ENCODE measurements at places on chromosomes 1 and 21. TPM values are rescaled to one million over a fixed set of nuclear protein-coding genes. Genes with fewer than 3 reads are reported as not detected.

- DNase-seq: no peak
Observed at GRCh38 chr21:16421007-16421406, 691.2 kb downstream of the USP25 start.

DNA sequence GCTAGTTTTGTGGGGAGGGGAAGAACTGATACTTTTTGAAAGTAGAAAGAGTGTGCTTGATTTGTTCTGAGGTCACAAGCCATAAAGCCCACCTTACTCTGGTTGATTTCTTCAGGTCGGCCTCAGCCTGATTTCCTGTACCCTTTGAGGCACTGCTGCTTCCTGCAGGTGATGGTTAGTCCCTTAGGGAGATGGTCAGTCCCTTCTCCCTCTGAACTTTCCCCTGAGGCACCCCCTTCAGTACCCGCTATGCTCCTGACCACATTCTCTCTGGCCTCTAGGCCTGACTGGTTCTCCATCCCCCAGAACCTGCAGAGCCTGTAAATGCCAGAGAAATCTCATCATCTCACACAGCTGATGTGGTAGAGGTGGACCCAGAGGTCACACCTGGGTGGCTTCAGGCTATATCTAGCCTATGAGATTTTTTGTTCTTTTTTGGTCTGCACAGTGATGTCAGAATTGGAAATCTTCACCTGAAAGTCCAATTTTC lies 15.0 kb upstream of the ID3 start:
- no peak for DNase-seq

- DNase-seq: no peak
Observed at GRCh38 chr1:3590951-3591865, 20.1 kb downstream of the MEGF6 start.

DNA sequence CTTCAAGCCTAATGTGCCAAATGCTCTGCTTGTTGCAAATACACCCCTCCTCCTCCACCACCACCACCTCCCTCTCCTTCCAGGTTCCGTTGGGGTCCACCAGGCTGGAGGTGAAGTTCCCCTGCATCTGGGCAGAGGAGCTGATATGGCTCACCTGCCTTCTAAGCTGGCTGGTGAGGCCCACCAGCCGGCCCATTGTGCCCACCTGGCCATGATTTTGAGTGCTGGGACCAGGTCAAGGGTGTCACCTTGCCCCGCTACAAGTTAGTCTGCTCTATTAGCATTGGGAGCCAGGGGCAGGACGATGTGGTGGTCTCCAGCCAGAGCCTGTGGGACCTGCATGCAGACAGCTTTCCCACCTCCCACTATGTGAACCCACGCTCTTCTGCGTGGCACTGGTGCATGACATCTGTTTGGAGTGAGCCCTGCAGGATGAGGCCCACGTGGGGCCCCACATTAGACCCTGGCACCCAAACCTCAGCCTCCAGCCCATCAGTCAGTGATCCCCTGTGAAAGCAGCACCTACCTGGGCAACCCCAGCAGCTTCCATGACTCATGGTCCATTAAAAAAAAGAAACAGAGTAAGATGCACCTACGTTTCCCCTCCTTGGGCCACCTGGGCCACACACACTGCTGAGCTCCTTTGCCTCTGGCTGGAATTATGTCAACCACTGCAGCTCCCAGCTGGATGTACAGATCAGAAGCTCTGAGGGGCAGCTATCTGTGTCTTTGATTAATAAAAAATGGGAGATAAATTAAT lies 15.6 kb upstream of the CDCP2 start:
- no peak for DNase-seq

GRCh38 chr1:155241841-155242264 lies 13.4 kb downstream of the ENTREP3 start:
- DNase-seq: no peak

GRCh38 chr1:29883986-29884385 lies 647.7 kb downstream of the PTPRU start:
- DNase-seq: no peak

- DNase-seq: no peak
Observed at GRCh38 chr1:178652506-178653490, 72.2 kb upstream of the RALGPS2 start.

DNA sequence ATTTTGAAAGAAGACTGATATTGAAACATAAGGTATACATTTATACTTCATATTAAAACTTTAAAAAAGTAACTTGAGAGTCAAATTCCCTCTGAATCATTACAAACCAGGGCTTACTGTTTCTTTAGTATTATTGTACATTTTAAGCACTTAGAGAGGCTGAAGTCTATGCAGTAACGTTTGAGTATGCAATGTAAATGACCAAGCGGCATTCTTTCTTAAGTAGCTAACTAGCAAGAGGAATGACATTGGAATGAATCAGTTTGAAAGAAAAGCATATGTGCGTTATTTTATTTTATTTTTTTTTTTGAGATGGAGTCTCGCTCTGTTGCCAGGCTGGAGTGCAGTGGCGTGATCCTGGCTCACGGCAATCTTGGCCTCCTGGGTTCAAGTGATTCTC lies 24.3 kb downstream of the WNT2B start:
- no peak for DNase-seq

DNA sequence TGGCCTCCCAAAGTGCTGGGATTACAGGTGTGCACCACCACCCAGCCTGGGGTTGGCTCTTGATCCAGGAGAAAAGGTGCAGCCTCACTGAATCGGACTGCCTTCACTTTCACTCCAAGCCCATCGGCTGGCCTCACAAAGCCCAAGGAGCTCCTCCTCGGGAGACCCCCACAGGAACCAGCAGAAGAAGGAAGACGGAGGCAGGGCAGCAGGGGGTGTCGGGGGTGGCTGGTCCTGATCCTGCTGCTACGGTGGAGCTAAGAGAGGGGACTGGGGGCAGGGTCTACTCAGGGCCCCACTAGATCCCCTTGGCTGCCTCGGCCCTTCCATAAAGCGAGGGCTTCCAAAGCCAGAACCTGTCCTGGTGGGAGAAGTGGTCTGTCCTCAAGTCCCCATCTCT lies 93.9 kb downstream of the STUM start:
- DNase-seq: no peak

DNA sequence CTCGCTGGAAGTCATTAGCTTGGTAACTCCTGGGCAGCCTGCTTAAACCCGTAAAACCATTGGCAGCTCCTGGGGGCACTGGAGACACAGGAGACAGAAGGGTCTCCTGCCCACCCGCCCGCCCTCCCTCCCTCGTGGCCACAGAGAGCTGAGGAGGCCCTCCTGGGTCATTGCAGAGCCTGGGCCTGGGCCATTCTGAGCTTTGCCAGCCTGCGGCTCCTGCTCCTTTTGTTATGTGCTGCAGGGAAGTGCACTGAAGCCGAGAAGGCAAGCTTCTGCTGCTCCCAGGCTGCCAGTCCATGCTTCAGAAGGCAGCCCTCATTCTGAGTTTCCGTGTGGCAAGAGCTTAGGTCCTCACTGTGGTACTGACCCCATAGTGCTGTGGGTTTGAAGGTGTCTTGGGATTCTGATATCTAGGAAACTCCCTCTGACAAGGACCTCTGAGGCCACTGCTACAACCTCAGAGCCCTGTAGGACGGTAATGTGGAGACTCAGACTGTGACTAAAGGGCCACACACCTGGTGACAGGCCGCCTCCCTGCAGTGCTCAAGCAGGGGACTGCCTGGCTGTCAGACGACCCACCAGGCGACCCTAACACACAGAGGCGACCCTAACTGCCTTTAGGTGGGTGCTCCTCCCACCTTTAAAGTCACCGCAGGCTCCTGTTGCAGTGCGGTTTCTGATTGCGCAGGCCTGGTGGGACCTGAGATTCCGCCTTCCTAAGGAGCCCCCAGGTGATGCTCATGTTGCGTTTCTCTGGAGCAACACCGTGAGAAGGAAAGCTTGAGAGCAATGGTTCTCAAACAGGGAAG lies 118.7 kb downstream of the IER5 start:
- no peak for DNase-seq

MSH4 gene
- 0.68 TPM for total RNA-seq

BARHL2 gene
- not detected for total RNA-seq

LGR6 gene
- total RNA-seq: 9.4 TPM

DNAI4 gene
- 8.9 TPM for total RNA-seq

OR2W3 gene
- total RNA-seq: 0.52 TPM

LRRC53 gene
- not detected for total RNA-seq

DIO1 gene
- not detected for total RNA-seq

FCRL2 gene
- not detected for total RNA-seq
